ENCODE measurements at places on chromosomes 11 and 22.
A peak's percentile ranks its signal among the peaks of the same experiment; 100 is the strongest.

DNA sequence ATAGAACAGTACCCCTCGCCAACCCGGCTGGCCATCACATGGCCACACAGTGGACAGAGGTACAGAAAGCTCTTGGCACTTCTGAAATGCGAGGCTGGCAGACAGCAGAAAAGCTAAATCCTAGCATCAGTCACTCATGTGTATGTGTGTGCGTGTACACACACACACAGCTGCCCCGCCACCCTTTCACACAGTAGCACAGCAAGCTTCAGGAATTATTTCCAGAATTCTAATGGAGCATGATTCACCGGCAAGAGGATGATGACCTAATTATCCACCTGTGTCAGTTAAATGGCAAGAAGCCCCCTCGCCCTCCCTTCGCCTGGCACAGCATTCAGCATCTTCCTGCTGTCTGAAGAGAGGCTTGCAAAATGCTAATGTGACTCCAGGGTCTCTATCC is 336.0 kb downstream of the SHANK2 start:
- DNase-seq: no peak

DNA sequence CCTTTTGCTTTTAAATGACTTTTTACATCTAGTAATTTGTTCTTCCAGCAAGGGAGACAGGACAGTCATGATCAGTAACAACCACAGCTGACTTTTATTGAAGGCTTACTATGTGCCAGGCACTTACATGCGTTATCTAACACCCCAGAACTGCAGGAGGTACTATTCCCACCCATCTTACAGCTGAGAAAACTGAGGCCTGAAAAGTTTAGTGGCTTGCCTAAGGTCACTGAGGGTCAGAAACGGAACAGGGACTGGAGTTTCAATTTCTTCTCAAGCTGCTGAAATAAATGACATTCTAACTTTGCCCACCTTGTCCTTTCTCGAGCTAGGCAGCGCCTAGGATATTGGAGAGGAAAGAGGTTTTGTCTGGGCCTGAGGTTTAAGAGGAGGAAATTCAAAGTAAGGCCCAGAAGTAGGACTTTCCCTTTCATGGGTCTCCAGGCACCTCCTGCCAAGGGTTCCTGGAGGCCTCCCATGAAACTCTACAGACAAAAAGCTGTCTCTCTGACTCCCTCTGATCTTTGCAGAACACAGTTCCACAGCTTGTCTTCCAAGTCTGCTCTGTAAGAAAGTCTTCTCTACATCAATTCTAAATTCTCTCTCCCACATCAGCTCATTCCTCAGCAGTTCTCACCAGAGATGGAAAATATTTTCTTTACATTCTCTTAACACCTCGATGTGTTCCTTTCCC is 102.2 kb downstream of the NAT10 start:
- no peak for DNase-seq

GRCh38 chr11:2750101-2750681 is 50.4 kb upstream of the KCNQ1OT1 start:
- DNase-seq: no peak

GRCh38 chr22:43210631-43211515 is 23.9 kb upstream of the TTLL12 start:
- DNase-seq: no peak

DNA sequence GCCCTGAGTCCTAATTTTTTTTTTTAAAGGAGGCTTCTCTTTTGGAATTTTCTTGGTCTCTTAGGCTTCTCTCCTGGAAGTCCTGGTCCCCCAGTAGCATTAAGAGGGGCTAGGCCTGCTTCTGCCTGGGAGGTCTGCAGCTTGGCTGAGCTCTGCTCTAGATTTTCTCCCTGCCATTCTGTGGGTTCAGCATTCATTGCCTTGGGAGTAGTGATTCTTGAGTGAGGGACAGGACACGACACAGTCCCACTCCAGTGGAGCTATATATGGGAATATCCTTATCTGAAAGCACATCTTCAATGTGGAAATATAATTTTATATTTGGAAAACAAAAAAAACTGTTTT is 3.7 kb downstream of the IGSF22 start:
- DNase-seq: no peak

DNA sequence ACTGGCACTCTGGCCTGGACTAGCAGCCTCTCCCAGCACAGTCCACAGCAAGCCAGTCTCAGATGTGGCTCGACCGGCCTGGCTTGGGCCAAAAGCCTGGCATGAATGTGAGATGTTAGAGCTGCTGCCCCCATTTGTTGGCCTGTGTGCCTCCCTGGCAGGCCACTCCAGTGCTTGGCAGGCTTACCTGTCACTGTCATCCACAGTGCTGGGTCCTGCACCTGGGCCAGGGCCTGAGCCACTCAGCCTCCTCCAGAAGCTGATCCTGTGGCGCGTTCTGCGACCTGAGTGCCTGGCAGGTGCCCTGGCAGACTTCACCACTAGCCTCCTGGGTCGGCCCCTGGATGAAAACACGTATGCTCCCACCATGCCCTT is 36.1 kb downstream of the RRP8 start:
- no peak for DNase-seq

- no peak for DNase-seq
Observed at GRCh38 chr11:70265341-70265740, 5.1 kb upstream of the PPFIA1 start.

DNA sequence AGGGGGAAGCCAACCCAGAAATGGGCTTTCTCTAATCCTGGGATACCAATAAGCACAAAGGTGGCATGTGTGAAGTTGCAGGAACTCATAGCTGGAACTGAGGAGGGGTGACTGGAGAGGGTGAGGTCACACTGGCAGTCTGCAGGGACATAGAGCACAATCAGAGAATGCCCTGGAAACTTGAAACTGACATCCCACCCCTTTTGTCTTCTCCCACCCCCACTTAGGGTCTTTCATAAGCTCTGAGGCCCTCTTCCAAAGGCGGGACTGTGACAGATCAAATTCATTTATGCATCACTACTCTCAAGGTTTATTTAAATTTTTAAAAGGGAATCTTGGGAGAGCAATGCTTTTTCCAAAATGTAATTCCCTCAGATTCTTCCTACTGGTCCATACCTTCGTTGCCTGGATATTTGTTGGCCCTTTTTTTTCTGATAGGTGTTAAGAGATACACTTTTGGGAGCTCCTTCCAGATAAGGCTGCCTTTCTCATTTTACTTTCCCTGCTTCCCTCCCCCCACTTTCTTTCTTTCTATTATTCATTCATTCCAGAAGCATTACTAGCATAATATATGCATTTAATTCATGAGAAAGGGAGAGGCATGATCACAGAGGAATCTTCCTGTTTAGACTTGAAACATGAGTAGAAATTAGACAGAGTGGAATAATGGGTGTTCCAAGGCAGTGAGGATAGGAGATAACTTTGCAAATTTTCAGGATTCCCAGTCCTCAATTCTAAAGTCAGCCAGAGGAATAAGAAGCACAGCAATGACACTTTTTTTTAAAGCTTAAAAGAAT is 14.8 kb downstream of the OR51E2 start:
- peak; percentile 63 for DNase-seq

DNA sequence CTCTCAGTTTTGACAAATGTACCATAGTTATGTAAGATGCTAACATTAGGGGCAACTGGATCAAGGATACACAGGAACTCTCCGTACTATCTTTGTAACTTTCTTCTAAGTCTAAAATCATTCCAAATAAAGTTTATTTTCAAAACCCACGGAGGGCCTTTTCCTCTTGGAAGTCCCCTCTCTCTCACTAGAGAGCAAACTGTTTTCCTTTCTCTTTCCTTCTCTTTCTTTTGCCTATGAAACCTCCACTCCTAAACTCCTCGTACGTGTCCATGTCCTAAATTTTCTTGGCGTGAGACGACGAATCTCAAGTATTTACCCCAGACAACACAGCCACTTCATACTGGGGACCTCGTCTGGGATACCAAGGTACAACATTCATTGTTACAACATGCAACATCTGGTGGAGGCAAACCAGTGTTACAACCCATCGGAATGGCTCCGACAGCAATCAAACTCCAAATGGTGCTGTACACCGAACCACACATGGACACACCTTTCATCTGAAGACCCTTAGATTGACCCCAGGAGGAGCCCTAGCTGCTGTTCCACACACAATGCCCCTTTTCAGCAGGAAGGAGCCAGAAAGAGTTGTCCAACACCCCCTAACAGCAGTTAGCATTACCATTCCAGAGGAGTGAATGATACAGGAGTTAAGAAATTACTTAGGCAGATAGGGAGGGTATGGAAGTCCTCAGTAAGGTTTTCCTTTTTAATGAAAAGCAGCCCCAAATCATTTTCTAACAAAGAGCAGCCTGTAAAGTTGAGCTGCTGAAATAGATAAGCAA is 108.1 kb downstream of the SGSM3 start:
- DNase-seq: no peak

- DNase-seq: no peak
Observed at GRCh38 chr22:27972732-27973698, 54.0 kb upstream of the PITPNB start.

GRCh38 chr11:101435408-101435973 is 148.3 kb downstream of the TRPC6 start:
- no peak for DNase-seq

- DNase-seq: no peak
Observed at GRCh38 chr11:13344818-13345217, 67.2 kb downstream of the BMAL1 start.

GRCh38 chr11:6351782-6352382 is 31.6 kb upstream of the CAVIN3 start:
- DNase-seq: no peak

- DNase-seq: peak; percentile 80
Observed at GRCh38 chr11:58334708-58335107, 24.2 kb downstream of the OR5B17 start.

- no peak for DNase-seq
Observed at GRCh38 chr22:40123387-40123786, 54.3 kb upstream of the TNRC6B start.

DNA sequence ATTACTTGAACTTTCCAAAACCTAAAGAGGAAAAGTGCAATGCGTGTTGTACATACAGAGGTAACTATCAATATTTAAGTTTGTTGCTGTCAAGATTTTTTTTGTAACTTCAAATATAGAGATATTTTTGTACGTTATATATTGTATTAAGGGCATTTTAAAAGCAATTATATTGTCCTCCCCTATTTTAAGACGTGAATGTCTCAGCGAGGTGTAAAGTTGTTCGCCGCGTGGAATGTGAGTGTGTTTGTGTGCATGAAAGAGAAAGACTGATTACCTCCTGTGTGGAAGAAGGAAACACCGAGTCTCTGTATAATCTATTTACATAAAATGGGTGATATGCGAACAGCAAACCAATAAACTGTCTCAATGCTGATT is 2.1 kb downstream of the ADM start:
- no peak for DNase-seq

GRCh38 chr22:28116219-28116673 is 197.2 kb upstream of the PITPNB start:
- peak; percentile 96 for DNase-seq

DNA sequence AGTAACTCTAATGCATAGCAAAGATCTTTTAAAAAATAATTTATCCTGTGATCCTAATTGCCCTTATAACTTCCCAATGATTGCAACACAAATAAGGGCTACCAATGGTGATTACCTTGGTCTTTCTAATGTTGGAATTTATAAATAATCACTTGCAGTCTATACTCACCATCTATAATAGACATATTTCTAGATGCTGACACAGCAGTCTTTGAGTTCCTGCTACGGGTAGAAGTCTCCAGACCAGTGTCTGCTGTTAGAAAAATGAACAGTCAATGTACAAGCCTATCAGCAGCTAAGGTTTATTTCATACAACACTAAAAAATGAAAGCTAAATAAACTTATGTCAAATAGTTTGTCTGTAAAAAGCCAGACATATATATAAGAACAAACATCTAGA is 44.4 kb upstream of the GPR83 start:
- no peak for DNase-seq

GRCh38 chr11:74809801-74810200 is 61.2 kb downstream of the RNF169 start:
- DNase-seq: no peak

DNA sequence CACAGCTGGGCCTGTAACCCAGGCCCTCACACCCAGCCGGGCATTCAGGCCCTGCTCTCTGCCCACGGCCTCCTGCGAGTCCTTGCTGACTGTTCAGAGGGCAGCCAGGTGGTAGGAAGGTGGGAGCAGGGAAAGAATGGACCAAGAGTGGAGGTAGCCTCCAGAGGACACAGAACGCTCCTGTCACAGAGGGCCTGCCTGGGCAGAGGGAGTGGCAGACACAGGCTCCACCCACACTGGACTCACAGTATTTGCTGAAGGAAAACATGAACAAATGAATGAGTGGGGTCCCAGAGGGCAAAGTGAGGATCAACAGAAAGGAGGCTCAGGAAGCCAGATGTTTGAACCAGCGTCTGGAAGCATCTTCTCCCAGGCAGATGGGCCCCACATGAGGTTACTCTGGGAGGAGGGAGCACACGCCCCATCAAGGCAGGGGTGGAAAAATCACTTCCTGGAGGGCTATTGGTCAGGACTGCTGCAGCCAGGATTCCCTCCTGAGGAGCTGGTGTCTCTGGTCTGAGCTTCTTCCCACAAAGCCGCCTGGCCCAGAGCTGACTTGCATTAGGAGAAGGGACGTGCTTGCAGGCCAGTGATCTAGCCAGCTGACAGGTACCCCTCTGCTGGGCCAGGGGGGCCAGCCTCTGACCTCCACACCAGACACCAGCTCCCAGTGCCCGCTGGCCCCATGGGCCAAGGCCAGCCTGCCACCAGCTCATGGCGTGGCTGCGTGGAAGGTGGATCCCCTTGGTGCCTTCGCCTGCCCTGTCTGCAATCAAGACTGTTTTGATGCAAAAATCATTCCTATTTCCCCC is 84.0 kb downstream of the THAP12 start:
- no peak for DNase-seq

DNA sequence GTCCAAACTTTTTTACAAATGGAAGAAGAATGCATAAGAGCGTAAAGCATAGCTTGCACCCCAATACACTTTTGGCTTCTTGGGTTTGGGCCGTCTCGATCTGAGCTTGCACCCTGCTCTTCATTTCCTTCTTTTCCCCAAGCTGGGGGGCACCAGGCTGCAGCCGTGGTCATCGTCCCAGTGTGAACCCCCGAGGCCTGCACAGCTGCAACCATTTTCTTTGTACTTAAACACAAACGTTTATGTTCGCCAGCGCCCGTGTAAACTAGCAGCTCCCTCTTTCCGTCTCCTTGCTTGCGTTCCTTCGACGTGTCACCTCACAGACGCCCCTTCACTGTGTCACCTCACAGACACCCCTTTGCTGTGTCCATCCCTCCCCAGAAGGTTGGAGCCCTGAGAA is 10.1 kb downstream of the KRTAP5-5 start:
- no peak for DNase-seq

GRCh38 chr11:28123151-28123581 is 15.0 kb downstream of the METTL15 start:
- DNase-seq: peak; percentile 50

GRCh38 chr11:8382436-8383053 is 118.9 kb upstream of the LMO1 start:
- DNase-seq: peak; percentile 43

Data from fibroblast of upper back skin (primary cell).